A549 treated with AZD2906 at 1 μM for 4 hours (cell line): ENCODE measurements at places on chromosomes 3 and 15. TPM values are rescaled to one million over a fixed set of nuclear protein-coding genes. Genes with fewer than 3 reads are reported as not detected.

Gene PTH1R
- 0.72 to 2.3 TPM (median 1.4 TPM) in 5 replicates for total RNA-seq

Gene CYP19A1
- 0.10 to 0.56 TPM (median 0.18 TPM) in 5 replicates for total RNA-seq

Gene MORC1
- total RNA-seq = not detected in 5 replicates

Gene FAM81A
- total RNA-seq = 10.1 to 12.1 TPM (median 11.7 TPM) in 5 replicates

Gene GHSR
- total RNA-seq = not detected in 5 replicates

Gene OSTN
- total RNA-seq = not detected in 5 replicates

Gene C15orf39
- 27.8 to 36.6 TPM (median 33.9 TPM) in 5 replicates for total RNA-seq

Gene WDR82
- total RNA-seq = 47.3 to 50.5 TPM (median 50.3 TPM) in 5 replicates

Gene SPG21
- total RNA-seq = 112 to 127 TPM (median 119 TPM) in 5 replicates

Gene CCDC32
- total RNA-seq = 11.0 to 22.3 TPM (median 13.3 TPM) in 5 replicates

Gene IQCF5
- total RNA-seq = not detected in 5 replicates

Gene ACP3
- 0.03 to 0.11 TPM (median 0.05 TPM) in 3 of 5 replicates, not detected in the others for total RNA-seq

Gene ADAMTS7
- 5.8 to 9.9 TPM (median 8.8 TPM) in 5 replicates for total RNA-seq

Gene UACA
- total RNA-seq = 24.8 to 32.9 TPM (median 30.8 TPM) in 5 replicates

Gene PAK6
- 0.21 to 0.46 TPM (median 0.29 TPM) in 5 replicates for total RNA-seq

Gene RAB11A
- total RNA-seq = 251 to 354 TPM (median 278 TPM) in 5 replicates

Gene GHRL
- total RNA-seq = not detected in 5 replicates

Gene GUCA1C
- not detected in 5 replicates for total RNA-seq

Gene FRMD5
- 1.7 to 2.8 TPM (median 2.0 TPM) in 5 replicates for total RNA-seq

Gene EPM2AIP1
- 4.4 to 6.5 TPM (median 6.0 TPM) in 5 replicates for total RNA-seq

Gene RBP2
- not detected in 5 replicates for total RNA-seq

Gene CCR4
- 0.01 to 0.08 TPM (median 0.04 TPM) in 4 of 5 replicates, not detected in the other for total RNA-seq

Gene THBS1
- total RNA-seq = 45.7 to 91.7 TPM (median 62.9 TPM) in 5 replicates

Gene LRTM1
- not detected in 5 replicates for total RNA-seq

Gene PTX3
- 0.93 to 1.3 TPM (median 1.1 TPM) in 5 replicates for total RNA-seq

Gene PPP1R14D
- total RNA-seq = 0.14 to 0.21 TPM (median 0.17 TPM) in 3 of 5 replicates, not detected in the others

Gene REC114
- total RNA-seq = not detected in 5 replicates

Gene NEO1
- total RNA-seq = 30.4 to 35.4 TPM (median 31.9 TPM) in 5 replicates

Gene LRRC31
- total RNA-seq = not detected in 5 replicates

Gene IP6K1
- 20.5 to 23.7 TPM (median 21.2 TPM) in 5 replicates for total RNA-seq

Gene FGF12
- 0.48 to 0.71 TPM (median 0.65 TPM) in 5 replicates for total RNA-seq

Gene MEGF11
- 0.27 to 0.71 TPM (median 0.45 TPM) in 5 replicates for total RNA-seq

Gene DNAJA4
- 0.06 to 0.11 TPM (median 0.10 TPM) in 3 of 5 replicates, not detected in the others for total RNA-seq

Gene KLF15
- total RNA-seq = 1.4 to 1.9 TPM (median 1.6 TPM) in 5 replicates

Gene GNAT1
- total RNA-seq = 0.05 to 0.25 TPM (median 0.22 TPM) in 3 of 5 replicates, not detected in the others

Gene LCTL
- total RNA-seq = 0.05 TPM in 1 of 5 replicates, not detected in the others

Gene CPN2
- not detected in 5 replicates for total RNA-seq

Gene GPR176
- total RNA-seq = 8.6 to 12.9 TPM (median 9.8 TPM) in 5 replicates

Gene DISP2
- 1.00 to 2.5 TPM (median 1.8 TPM) in 5 replicates for total RNA-seq

Gene FANCD2
- 16.8 to 19.2 TPM (median 17.6 TPM) in 5 replicates for total RNA-seq

Gene RLBP1
- not detected in 5 replicates for total RNA-seq

Gene FBXO22
- 65.4 to 79.8 TPM (median 76.7 TPM) in 5 replicates for total RNA-seq

Gene TRPM1
- not detected in 5 replicates for total RNA-seq

Gene LYZL4
- total RNA-seq = not detected in 5 replicates

Gene AQP9
- 0.05 to 0.14 TPM (median 0.09 TPM) in 5 replicates for total RNA-seq

Gene GRK7
- 0.02 to 0.05 TPM in 2 of 5 replicates, not detected in the others for total RNA-seq

Gene FNDC3B
- 23.2 to 30.1 TPM (median 28.9 TPM) in 5 replicates for total RNA-seq
